Right ventricle myocardium inferior (tissue), 1 donor: ENCODE measurements at places on chromosomes 6 and 20. TPM values are rescaled to one million over a fixed set of nuclear protein-coding genes. Genes with fewer than 3 reads are reported as not detected.
A peak's percentile ranks its signal among the peaks of the same experiment; 100 is the strongest.

DNA sequence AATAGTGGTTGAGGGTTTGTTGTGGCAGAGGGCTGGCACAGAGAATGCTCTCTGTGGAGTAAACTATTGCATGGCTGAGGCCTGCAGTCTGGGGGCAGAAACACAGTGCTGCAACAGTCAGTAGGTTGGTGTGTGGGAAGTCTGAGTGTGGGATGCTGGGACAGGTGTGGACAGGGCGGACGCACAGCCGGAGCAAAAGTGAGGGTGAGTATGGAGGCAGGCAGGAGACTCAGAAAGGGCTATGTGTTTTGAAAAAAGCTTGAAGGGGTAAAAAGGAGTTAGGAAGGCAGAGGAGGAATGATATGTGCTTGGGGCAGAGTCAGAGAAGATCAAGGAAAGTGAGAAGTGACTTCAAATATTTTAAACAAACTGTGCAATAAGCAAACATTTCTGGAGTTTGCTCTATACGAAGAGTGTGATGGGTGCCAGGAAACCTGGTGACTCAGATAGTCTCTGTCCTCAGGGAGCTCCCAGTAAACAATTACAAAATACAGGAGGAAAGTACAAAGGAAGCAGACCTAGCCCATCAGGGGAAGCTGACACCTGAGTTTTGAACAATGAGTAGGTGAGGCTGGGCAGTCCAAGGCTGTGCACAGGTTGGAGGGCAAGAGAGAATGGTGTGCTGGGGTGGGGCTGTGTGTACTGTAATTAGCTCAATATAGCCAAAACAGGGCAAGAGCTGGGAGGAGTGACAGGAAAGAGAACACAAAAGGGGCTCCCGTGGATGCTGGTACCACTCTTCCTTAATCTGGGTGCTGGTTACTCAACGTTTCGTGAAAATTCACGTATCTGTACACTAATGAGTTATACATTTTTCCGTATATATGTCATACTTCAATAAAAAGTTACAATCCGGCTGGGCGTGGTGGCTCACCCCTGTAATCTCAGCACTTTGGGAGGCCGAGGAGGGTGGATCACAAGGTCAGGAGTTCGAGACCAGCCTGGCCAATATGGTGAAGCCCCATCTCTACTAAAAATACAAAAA, 55.2 kb downstream of the PIGU start:
- no peak for DNase-seq

- no peak for DNase-seq
Measured at GRCh38 chr6:141552463-141552862, 580.3 kb upstream of the GJE1 start.

DNA sequence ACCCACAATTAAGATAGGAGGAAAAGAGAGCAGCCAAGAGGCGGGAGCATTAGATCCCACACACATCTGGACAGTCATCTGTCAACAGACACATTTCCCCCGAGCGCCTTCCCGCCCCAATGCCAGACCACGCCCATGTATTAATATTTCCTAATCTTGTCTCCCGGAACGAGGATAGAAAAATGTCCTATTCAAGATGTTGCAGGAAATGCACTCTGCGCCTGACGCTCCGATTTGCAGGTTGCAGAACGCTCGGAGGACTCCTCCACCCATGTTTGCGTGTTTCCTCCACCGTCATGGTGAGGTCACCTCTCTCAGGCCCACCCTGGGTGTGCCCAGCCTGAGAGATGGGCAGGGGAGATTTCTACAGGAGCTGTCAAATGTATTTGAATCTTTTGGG, 215.2 kb downstream of the TAF4 start:
- DNase-seq: peak; percentile 33

The SEMG1 gene
- not detected for total RNA-seq

The RGS17 gene
- total RNA-seq: 0.05 TPM

- no peak for DNase-seq
Measured at GRCh38 chr6:4687989-4688947, 87.9 kb upstream of the CDYL start.

DNA sequence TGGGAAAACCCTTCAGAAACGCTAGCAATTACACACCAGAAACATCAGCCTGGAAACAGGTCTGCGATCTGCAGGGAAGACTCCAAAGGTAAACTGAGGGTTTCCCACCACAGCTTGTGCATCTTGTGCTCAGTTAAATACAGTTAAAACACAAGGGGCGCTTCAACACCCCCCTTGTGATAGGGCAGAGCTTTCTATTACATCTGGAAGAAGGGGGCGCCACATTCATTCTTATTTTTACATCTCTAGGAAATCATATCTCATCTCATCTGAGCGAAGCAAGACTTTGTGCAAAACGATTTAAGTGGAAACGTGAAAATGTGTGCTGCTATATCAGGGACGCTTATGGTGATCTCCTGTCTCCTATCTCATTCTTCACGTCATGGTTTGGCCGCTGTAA, 58.5 kb downstream of the PRND start:
- DNase-seq: no peak

- DNase-seq: no peak
Measured at GRCh38 chr20:46767127-46767761, 57.8 kb downstream of the SLC2A10 start.
